T-helper 1 cell (primary cell): ENCODE measurements at places on chromosomes 1 and 21.

DNA sequence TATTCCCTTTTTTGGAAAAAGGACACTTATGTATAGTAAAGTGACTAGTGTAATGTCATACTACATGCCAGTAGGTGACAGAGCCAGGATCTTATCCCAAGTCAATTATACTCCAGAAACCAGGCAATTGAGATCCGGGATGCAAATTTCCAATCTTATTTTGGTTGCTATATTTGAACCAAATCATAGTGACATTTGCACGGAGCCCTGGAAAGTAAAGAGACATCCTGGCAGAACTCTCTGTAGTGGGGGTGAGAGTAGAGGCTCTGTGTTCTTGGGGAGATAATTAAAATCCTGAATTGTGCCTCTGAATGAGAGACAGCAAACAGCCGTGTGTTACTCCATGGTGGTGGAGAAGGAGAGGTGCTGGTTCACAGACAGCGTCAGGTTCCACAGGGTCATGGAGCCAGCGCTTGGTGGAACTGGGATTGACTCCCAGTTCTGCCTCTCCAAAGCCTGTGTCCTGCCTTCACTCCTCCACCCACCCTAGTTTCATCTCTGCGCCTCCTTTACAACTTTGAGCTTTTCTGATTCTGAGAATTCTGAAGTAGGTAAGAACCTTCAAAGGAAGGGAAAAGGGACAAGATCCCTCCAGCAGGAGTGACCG is 432.3 kb downstream of the PTPRU start:
- no peak for DNase-seq

DNA sequence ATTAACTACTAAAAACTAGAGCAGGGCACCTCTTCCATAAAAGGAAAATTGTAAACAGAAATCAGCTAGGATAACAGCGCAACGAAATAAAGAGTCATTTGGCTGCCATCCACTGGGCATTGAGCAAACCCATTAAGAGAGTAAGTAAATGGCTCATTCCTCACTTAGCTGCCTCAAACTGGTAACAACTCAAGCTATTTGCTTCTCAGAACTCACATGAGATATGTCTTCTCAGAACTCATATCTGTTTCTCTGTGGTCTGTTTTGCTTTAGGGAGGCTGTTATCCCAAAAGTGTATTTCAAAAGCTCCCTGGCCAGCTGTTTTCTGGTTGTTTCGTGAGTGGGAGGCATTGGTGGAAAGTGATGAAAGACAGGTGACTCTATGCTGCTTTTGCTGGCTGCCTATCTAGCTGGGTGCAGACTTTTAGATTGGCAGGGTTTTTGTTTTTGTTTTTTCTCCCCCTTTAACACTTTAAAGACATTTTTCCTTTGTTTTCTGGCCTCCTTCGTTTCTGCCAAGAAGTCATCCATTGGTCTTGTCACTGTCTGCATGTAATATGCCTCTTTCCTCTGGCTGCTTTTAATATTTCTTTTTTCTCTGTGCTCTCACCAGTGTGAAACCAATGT is 269.2 kb upstream of the RGS18 start:
- DNase-seq, result no peak

GRCh38 chr1:3695326-3696217 is 43.3 kb downstream of the TP73 start:
- DNase-seq, result no peak

DNA sequence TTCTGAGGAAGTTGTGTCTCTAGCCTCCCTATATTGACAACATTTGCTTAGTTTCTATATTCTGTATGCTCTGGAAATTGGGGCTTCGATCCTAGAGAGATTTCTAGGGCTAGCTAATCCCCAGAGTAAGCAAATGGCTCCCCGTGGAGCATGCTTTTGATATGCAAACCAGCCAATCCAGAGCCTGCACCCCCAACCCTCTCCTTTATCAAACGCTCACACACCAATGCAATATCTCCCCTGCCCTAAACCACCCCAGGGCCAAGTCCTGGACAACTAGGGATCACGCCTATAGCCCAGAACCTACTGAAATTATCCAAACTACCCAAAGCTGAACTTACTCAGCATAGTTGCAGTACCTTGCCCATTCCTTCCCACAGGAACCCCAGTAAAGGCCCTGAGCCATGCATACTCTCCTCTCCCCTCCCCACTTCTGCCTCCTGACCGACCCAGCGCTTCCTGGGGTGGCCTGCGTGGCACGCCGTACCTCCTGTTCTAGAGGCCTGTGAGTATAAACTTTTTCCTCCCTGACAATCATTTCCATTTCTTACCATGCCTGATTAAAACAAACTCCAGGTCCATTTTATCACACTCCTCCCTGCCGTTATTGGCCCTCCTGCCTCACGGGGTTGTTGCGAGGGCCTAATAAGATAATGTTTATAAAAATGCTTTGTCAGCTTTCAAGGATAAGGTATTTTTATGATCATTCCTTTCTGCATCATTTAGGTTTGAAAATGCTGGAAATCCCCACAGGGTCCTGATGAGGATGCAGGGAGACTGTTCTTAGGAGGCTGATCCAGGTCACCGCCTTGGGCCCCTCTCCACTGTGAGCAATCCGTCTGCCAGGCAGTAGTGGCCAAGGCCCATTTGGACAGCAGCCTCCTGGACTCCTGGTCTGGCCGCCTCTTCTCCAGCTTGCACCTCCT is 102.7 kb downstream of the TENT5C start:
- no peak for DNase-seq

GRCh38 chr1:91015794-91016550 is 5.9 kb downstream of the ZNF644 start:
- DNase-seq, result no peak

GRCh38 chr1:77424236-77424635 is 142.4 kb downstream of the AK5 start:
- no peak for DNase-seq

DNA sequence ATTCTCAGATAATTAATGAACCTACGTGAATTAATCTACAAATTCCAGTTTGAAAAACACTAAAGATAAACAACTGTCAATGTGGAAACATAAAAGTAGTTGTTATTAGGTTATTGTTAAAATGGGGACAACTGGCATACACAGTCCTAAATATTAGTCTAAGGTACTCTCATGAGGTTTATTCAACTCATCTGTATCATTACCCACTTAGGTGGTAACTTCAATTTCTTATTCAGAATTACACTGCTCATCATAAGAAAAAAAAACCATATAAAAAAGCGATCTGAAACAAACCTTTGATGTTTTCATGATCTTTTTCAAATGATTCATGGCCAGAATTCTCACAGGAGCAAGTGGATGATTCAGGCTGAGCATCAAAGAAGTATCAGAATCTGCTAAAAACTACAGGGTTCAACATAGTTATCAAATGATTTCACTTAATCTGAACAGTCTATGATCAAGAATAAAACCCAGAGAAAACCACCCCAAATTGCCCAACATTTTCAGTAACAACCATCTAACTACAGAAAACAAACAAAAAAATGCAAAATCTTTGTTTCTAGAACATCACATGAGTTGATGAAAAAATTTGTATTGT is 13.7 kb downstream of the HEATR1 start:
- no peak for DNase-seq

DNA sequence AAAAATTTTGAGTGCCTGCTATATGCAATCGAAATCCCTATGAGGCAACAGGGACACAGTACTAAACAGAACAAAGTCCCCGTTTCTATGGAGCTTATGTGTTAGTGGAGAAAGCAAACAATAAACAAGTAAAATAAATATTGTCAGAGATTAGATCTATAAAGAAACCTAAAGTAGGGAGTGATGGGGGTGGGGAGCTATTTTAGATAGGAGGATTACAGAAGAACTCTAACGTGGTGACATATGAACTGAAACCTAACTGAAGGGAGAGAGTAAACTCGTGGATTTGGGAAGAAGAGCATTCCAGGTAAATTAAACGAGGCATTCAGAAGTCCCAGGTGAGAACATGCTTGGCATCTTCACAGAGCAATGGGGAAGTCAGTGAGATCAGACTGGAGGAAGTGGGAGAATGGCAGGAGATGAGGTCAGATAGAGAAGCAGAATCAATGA is 154.5 kb downstream of the DENND1B start:
- DNase-seq, result no peak

DNA sequence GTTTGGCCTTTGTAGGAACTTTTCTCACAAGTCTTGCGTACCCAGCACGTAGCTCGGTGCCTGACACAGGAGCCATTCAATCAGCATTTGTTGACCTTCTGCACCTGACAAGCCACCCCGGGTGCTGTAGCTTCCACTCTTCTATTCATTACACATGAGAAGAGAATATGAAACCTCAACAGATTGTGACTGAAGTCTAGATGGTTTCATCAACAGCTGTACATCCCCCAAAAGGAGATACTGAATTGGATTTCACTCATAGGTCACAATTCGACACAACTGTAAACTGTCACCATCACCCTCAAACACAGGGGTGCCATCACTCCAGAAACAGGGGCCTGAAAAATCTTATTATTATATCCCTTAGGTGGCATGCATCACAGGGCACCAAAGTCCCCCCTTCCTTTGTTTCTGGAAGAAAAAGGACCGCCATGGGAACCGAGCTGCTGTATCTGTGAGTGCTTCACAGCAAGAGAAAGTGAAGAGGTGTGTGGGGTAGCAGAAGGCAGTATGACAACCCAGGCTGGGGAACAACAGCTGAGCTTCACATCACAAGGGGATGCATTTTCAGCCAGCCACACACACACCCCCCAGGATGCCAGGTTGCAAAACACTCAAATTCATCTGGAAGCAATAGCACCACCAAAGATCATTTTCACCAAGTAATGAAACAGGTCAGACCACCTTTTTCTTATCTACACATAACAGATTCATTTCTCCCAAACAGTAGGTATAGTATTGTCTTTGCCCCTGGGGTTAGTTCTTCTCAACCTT is 225.7 kb downstream of the TOMM20 start:
- DNase-seq, result no peak

DNA sequence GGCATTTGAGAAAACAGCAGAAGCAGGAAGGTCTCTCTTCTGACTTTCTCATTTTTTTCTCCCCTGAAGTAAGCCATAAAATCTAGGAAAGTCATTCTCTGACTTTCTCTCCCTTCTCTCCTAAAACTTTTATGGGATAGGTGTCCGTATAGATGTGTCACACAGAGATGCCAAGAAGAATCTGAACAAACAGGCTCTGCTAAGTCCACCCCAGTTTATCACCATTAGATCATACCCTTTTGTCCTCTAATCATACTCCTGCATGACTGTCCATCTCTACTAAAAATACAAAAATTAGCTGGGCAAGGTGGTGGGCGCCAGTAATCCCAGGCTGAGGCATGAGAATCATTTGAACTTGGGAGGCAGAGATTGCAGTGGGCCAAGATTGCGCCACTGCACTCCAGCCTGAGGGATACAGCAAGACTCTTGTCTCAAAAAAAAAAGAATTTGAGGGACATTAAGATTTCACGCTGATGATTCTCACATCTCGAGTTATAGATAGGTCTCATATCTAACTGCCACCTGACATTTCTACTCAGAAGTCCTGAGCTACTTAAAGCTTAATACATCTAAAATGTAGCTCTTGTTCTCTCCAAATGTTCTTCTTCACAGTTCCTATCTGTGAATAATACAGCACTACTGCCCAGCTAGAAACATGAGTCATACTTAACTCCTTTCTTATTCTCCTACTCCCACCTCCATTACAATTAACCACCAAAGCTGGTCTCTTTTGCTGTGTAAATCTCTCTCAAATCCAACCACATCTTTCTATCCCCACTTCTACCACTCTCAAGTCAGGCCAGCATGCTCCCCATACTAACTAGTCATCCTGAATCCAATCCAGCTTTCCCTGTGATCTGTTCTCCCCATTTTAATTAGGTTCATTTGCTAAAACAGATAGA is 47.7 kb downstream of the ZNF644 start:
- DNase-seq, result no peak

GRCh38 chr1:91622616-91623015 is 122.0 kb downstream of the CDC7 start:
- no peak for DNase-seq

GRCh38 chr1:29471487-29472313 is 235.4 kb downstream of the PTPRU start:
- no peak for DNase-seq

DNA sequence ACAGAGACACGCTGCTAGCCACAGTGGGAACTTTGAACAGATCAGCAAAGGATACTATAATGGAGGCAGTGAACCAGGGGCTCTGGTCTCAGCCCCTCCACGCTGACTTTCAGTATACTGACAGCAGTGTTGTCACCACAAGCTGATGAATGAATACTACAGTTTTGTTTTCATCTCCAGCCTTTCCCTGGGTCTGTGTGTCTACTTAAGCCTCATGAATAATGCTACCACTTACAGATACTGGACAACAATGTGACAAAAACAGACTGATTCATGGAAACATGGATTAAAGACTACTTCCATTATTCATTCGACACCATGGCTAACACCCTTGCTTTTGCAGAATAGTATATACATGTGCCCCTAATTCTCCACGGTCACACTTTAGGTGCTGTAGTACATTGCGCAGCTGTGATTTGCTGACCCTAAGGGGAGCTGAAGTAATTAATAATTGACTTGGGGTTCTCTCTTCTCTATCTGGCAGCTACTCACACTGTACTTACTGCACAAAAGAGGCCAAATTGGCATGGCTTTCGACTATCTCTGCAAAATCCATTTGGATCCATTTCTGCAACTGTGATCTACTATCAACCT is 203.2 kb upstream of the LYPLAL1 start:
- no peak for DNase-seq

DNA sequence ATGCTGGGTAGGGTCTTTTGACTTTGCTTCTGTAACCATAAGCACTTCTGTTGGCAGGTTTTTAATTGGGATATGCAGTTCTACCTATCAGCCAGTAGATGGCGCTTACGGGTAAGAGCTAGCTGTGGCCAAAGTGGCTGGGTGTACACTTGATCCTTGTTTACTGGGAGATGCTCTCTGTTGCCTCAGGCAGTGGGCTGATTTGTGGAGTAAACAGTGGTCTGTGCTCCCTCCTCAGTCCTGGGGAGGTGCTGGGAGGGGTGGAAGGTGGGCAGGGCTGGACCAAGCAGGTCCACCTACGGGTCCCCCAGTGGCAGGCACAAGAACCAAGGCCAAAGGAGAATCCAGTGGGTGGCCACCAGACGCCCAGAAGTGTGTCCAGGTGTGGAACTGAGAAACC is 43.4 kb downstream of the RALGPS2 start:
- peak; percentile 3 for DNase-seq

DNA sequence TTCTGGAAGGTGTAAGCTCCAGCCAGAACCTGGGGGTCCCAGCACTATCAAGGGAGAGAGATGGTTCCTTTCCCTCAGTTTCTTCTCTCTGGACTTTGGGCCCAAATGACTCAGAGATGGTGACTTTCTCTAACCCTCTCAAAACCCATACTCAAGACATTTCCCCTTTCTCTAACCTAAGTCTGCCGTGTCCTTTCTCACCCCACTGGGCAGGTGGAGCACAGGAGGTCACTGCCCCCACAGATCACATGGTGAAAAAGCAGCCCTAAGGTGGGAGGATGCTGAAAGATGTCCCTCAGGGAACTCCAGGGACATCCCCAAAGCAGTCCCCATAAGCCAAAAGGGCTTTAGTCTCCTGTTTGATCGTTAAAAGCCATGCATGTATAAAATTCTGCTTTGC is 173.7 kb downstream of the HIVEP3 start:
- DNase-seq, result no peak

GRCh38 chr1:180199018-180199417 is 31.0 kb upstream of the LHX4 start:
- no peak for DNase-seq

GRCh38 chr1:73623946-73624345 is 574.0 kb downstream of the LRRIQ3 start:
- no peak for DNase-seq
